ENCODE measurements at places on chromosomes 16 and 17.

GRCh38 chr16:84546669-84547545 is 42.4 kb upstream of the MEAK7 start:
- no peak for DNase-seq

DNA sequence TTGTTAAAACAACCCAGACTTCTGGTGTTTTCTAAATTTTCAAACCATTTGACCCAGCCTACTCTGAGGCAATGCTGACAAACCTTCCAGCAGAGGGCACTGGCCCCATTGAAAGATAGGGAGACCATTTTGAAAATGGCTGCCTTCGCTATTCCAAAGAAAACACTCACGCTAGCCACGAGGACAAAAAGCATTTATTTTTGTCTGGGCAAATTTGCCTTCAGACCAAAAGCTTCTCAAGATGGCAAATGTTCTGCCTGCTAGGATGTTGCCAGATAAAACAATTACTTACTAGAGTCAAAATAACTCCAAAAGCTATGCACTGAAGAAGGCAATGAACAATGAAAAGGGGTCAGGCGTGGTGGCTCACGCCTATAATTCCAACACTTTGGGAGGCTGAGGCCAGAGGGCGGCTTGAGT is 296.7 kb upstream of the IRX5 start:
- peak; percentile 37 for DNase-seq

GRCh38 chr16:73064212-73064993 is 16.5 kb upstream of the ZFHX3 start:
- DNase-seq, result peak; percentile 85

DNA sequence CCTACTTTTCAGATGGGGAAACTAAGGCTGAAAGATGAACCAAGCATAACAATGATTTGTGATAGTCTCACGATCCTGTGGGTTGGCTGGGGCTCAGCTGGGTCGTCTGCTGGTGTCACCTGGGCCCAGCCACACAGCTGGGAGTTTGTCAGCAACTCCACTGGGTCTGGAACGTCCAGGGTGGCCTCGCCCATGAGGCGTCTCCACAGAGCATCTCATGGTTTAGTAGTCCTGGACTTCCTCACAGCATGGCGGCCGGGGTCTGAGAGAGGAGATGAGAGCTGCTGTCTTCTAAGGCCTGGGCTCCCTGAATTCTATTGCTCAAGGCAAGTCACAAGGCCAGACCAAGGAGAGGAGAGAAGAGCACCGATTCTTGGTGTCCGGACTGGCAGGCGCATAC is 24.1 kb upstream of the WFDC1 start:
- DNase-seq, result no peak

- DNase-seq, result no peak
Measured at GRCh38 chr17:38617074-38617860, 11.5 kb upstream of the SRCIN1 start.

- DNase-seq, result peak; percentile 90
Measured at GRCh38 chr17:42142371-42142896, 12.4 kb downstream of the RAB5C start.

DNA sequence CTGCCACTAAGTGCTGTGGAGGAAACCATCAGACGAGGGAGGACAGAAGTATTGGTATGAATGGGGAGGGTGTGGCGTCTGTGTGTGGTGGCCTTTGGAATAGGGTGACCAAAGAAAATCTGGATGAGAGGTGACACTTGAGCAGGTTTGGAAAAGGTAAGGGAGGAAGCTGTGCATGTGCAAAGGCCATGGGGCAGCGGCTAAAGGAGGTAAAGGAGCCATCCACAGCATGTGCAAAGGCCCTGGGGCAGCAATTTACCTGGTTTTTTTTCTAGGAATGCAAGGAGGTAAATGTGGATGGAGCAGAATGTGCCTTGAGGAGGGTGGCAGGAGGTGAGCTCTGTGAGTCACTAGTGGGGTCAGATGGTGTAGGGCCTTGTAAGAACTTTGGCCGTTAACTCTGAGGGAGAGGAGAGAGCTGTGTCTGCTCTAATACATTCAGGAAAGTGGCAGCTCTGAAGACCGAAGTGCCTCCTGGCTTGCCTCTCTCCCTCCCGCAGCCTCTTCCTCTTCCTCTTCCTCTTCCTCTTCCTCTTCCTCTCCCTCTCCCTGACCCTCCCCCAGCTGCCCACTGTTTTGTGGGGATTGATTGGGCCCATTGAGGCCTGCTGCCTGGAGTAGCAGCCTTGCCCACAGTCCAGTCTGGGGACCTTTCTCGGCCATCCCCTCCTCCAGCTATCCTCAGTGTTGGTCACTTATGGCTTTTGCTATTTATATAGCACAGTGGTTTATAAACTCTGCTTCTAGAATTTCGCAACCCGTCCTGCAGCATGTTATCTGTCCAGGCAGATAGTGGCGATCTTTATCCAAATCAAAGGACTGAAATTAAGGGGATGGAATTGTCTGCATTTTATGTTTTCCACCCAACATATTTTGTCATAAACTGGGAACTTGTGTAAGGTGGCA is 38.7 kb downstream of the CMIP start:
- no peak for DNase-seq

- DNase-seq, result no peak
Measured at GRCh38 chr16:57743458-57743857, 7.9 kb downstream of the KATNB1 start.

- DNase-seq, result peak; percentile 57
Measured at GRCh38 chr17:78379131-78379491, 662 bp downstream of the PGS1 start.

GRCh38 chr16:71201054-71201453 is 29.5 kb downstream of the HYDIN start:
- no peak for DNase-seq

GRCh38 chr17:34171245-34171818 is 83.8 kb upstream of the CCL2 start:
- peak; percentile 57 for DNase-seq

All from fibroblast of skin of scalp (primary cell).